Kidney tubule cell (primary cell): ENCODE measurements at places on chromosomes 6 and 20.
A peak's percentile ranks its signal among the peaks of the same experiment; 100 is the strongest.

DNA sequence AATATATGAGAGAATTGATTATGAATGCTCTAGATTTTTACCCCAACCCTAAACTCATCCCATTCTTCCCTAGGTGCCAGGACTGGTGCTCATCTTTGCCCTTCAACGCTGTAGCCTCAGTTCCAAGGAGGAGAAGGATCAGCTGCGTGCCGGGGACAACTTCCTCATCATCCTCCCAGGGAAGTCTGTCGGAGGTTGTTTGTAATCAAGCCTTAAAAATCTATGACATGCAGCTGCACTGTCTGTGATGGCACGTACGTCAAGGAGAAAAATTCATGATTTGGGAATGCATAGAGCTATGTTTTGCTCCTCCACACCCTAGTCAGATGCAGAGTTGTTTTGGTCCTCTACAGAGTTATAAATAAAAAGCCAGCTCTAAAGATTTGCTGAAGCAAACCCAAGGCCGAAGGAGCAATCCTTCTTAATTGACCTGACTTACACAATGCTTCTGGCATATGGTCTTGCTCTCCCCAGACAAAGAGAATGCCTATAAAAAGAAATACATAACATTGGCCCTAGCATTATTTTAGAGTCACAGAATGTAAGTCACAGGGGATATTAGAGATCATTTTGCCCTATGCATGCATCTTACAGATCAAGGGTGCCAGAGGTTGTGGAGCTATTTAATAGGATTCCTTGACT lies 244.2 kb downstream of the HIVEP2 start:
- no peak for DNase-seq

- no peak for DNase-seq
Measured at GRCh38 chr6:76771059-76771634, 692.1 kb downstream of the HTR1B start.

DNA sequence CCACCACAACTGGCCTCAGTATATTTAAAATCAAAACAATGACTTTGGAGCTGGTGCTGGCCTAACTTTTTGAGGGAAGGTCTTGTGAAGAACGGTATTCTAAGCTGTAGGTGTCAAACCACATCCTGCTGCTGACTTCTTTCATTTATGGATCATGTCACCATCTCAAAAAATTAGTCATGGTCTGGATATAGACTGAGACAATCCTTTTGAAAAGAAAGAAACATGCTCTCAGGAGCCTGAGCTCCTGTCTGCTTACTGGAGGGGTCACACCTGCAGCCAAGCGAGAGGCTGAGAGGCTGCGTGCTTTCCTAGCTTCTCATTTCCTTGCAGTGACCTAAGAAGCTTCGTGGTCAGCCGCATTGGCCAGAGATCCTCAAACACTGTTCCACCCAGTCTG lies 55.2 kb downstream of the TIAM2 start:
- peak; percentile 80 for DNase-seq

DNA sequence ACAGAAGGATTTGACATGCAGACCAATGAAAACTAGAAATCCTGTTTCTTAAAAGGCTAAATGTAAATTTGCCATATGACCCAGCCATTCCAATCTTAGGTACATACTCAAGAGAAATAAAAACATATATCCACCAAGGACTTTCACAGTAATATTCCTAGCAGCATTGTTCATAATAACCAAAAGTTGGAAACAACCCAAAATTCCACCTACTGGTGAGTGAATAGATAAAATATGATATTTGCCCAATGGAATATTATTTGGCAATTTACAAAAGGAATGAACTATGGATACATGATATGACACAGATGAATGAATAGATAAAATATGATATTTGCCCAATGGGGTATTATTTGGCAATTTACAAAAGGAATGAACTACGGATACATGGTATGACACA lies 22.7 kb downstream of the MTCL3 start:
- DNase-seq, result no peak

- no peak for DNase-seq
Measured at GRCh38 chr6:148907573-148907972, 160.7 kb downstream of the UST start.

GRCh38 chr20:18166241-18166881 lies 28.7 kb downstream of the KAT14 start:
- no peak for DNase-seq

- peak; percentile 39 for DNase-seq
Measured at GRCh38 chr6:64012351-64013001, 376.9 kb downstream of the PHF3 start.

GRCh38 chr20:19067986-19068385 lies 144.5 kb upstream of the SLC24A3 start:
- no peak for DNase-seq

DNA sequence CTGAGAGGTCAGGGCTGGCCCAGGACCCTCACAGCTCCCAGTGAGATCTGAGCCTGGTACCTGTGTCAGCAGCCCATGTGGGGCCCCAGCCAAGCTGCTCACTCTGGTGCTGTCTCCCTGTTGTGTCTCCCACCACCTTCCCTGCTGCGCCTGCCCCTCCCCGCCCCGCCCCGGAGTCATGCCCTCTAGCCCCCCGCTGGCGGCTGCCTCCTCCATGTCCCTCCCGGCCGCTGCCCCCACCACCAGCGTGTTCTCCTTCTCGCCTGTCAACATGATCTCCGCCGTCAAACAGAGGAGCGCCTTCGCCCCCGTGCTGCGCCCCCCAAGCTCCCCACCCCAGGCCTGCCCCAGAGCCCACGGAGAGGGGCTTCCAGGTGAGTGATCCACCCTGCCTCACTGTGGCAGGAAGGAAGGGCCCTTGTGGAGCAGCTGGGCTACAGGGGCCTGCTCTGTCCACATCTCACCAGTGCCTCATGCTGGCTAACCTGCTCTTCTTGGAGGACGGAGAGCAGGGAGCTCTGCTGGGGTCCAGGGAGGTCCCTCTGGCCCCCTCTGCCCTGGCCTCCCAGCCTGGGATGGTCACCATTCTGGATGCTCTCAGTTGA lies 44.9 kb downstream of the CPXM1 start:
- no peak for DNase-seq

DNA sequence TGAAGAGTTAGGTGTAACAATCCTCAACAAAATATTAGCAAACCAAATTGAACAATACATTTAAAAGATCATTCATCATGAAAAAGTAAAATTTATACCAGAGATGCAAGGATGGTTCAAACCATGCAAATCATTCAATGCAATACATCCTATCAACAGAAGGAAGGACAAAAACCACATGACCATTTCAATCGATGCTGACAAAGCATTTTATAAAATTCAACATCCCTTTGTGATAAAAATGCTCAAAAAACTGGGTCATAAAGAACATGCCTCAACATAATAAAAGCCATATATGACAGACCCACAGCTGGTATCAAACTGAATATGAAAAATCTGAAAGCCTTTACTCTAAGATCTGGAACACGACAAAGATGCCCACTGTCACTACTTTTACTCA lies 490.3 kb upstream of the IRAK1BP1 start:
- no peak for DNase-seq
